ENCODE measurements at places on chromosomes 2 and 18. TPM values are rescaled to one million over a fixed set of nuclear protein-coding genes. Genes with fewer than 3 reads are reported as not detected.

The FSHR gene
- not detected for total RNA-seq

The TUBA4B gene
- total RNA-seq = not detected

The TYMS gene
- total RNA-seq = 34.9 TPM

The BOLL gene
- total RNA-seq = not detected

The NDC80 gene
- total RNA-seq = 39.6 TPM

The DNAH7 gene
- 0.34 TPM for total RNA-seq

The DHRS9 gene
- not detected for total RNA-seq

The OR6B2 gene
- total RNA-seq = not detected

The TSPYL6 gene
- not detected for total RNA-seq

The PLEKHH2 gene
- 6.9 TPM for total RNA-seq

The IL37 gene
- total RNA-seq = not detected

The SCYGR4 gene
- under 0.01 TPM for total RNA-seq

The ABCB11 gene
- total RNA-seq = not detected

The RETREG2 gene
- 121 TPM for total RNA-seq

The UGT1A7 gene
- total RNA-seq = not detected

The CFAP210 gene
- total RNA-seq = not detected

Measured in melanocyte of skin (primary cell).